ENCODE measurements at places on chromosomes 11 and 22. TPM values are rescaled to one million over a fixed set of nuclear protein-coding genes. Genes with fewer than 3 reads are reported as not detected.

Gene ARVCF
- polyA plus RNA-seq, result 2.1 TPM

Gene ART1
- polyA plus RNA-seq, result not detected

Gene DEPDC7
- 15.1 TPM for polyA plus RNA-seq

Gene SLC39A13
- 35.2 TPM for polyA plus RNA-seq

Gene VPS37C
- polyA plus RNA-seq, result 10.9 TPM

All from A549 (cell line).